Activated naive CD4-positive, alpha-beta T cell treated with anti-CD3 and anti-CD28 coated beads, Interleukin-2, amount 50 U/mL, for 16 hours (primary cell): ENCODE measurements at places on chromosomes 6 and 20.
A peak's percentile ranks its signal among the peaks of the same experiment; 100 is the strongest.

DNA sequence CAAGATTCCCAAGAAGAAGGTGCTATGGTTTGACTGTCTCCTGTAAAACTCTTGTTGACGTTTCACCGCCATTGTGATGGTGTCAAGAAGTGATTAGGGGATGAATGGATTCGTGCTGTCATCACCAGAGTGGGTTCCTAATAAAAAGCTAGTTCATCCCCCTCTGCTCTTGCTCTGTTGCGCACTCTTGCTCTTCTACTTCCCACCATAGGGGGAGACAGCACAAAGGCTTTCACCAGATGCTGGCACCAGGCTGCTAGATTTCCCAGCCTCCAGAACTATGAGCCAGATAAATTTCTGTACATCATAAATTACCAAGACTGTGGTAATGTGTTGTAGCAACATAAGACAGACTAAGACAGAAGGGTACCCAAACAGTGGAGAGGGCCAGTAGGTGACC lies 21.6 kb upstream of the CCDC28A start:
- DNase-seq = no peak

DNA sequence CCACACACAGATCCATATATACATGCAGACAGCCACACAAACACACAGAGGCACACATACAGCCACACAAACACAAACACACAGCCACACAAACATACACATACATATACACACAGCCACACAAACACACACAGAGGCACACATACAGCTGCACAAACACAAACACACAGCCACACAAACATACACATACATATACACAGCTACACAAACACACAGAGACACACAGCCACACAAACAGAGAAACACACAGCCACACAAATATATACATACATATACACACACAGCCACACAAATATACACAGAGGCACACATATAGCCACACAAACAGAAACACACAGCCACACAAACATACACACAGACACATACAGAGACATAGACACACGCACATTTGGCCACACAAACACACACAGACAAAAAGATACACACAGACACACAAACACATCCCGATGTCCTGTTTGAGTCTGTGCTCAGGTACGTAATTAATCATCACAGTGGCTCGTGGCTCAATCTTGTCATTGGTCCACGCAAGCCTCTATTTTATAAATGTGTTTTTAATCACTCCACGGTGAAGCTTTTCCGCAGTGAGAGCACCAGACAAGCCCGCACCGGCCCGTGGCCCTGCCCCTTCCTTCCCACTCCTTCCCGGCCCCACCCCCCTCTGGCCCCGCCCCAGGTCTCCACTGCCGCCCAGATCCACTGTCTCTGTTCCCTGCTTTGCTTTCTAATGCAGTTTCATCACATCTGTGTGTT lies 135.3 kb downstream of the CDH4 start:
- DNase-seq = no peak

- no peak for DNase-seq
Observed at GRCh38 chr6:170127151-170127550, 163.7 kb downstream of the DLL1 start.

DNA sequence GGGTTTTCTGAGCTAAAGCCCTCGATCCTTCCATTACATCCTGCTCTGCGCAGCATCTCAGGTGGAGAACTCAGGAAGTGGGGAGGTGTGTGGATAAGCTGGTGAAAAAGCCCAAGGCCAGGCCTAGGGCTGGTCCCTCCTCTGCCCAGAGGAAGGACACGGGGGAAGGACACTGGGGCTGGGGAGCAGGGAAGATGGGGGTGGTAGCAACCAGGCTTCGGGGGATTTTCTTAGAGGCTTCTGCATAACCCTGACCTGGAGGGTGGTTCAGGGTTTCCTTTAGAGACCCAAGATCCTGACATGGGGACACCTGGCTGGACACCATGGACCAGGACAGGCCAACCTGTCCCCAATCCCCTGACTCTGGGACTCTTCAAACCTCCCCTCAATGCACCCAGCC lies 37.9 kb downstream of the SUN5 start:
- DNase-seq = no peak

DNA sequence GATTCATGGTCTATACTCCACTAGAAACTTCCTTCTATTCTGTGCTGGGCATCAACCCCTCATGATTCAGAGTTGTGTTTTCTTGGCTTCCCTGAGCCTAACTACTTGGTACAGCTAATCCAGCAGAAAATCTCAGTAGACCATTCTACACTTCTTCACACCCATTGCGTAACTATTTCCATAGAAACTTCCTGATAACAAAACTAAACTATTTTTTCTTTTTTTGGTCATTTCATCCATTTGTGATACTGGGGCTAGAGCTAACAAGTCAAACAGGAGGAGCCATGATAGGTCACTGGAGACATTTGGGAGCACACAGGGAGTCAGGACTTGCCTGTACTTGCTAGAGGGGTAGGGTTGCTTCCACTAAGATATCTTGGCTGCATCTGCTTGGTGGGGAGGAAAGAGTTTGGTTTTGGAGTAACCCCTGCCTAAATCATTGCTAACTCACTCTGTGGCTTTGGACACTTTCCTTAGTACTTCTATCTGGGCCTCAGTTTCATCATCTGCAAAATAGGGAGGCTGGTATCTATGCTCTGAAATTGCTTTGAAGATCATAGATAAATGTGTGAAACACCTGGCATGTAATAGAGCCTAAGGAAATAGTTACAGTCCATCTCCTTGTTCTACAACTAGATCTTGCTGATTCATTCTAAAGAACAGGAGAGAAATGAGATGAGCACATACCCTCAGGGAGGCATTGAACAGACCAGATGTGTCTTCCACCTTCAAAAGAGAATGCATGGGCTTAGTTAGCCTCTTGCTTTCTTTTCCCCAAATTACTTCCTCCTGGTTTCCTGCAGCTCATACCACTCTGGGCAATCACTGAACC lies 127.9 kb upstream of the ADGRF1 start:
- DNase-seq = no peak

GRCh38 chr6:48087448-48087847 lies 23.5 kb downstream of the PTCHD4 start:
- DNase-seq = no peak

DNA sequence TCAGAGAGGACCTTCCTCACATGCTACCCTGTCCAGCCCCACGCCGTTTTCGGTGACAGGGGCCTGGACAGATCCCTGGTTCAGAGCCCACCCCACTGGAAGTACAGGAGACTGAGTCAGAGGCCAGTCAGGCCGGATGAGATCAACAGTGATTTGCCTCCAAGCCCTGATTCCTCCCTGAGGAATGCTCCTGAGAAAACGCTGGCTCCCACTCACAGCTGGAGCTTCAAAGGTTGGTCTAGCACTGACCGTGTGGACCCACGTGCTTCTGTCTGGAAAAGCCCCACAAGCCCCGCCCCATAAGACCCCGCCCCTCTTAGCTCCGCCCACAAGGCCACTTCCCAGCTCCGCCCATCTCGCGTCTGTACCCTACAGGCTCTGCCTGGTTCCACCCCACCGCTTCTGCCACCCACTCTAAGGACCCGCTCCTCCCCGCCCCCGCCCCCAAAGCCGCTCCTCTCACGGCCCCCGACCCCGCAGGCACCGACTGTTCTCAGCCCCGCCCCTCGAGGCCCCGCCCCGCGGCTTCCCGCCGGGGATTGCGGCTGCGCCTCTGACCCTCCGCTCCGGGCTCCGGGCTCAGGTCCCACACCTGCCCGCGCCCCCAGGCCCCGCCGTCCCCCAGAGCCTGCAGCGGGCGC lies 64.9 kb upstream of the BHLHE23 start:
- DNase-seq = peak; percentile 45

GRCh38 chr6:147142684-147143245 lies 61.5 kb upstream of the STXBP5 start:
- no peak for DNase-seq

DNA sequence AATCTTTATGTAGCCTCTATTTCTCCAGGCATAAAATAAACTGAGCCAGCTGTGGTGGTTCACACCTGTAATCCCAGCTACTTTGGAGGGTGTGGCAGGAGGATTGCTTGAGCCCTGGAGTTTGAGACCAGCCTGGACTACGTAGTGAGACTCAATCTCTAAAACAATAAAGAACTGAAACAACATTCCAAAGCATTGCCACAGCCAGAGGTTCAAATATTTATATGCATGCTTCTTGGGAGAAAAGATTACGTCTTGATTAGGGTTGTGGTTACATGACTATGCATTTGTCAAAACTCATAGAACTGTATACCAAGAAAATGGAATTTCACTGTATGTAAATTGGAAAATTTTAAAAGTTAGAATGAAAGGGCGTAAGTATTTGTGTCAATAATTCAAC lies 27.7 kb upstream of the PAX1 start:
- DNase-seq = no peak

DNA sequence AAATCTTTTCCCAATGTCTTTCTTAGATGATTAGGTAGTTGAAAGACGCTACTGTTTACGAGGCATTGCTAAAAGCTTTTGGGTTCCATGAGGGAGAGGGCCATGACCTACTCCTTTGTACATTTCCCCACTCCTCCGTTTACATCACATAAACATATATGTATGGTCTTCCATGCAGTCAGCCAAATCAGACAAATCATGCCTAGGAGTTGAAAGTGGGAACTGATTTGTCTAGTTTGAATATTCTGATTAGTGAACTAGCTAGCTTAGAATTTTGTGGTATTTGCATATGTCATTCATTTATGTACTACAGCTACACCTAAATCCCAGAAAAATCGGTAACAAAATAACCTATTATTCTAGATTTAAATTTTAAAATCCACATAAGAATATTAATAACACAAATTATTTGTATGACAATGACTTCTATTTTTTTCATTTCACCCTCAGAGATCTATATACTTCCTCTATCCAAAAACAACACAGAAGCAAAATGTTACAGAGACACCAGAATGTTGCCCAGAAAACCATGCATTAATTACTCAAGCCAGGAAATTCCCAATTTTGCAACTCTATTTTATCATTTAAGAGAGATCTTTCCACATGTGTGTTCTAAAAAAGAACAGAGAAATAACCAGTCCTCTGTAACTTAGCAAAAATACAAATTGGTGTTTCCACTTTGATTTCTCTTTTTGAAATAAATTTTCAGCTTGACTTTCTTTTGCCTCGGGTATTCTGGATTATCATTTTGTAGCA lies 231.9 kb downstream of the LAMA2 start:
- DNase-seq = no peak

DNA sequence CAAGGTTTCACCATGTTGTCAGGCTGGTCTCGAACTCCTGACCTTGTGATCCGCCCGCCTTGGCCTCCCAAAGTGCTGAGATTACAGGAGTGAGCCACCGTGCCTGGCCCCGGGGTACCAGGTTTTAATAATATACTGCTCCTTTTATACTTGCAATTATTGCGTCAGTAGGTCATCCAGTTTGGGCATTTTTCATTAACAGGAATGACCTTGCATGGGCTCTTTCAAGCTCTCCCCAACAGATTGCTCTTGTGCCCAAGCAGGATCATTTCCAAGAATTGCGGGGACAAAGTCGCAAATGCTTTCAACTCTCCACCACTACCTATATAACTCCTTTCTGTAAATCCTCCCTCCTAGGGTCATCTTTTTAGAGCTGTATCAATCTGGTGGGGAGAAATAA lies 23.8 kb downstream of the STK38 start:
- no peak for DNase-seq
